ENCODE measurements at places on chromosomes 5 and 9.
A peak's percentile ranks its signal among the peaks of the same experiment; 100 is the strongest.

GRCh38 chr5:62587737-62588136 lies 9.1 kb downstream of the LRRC70 start:
- DNase-seq, result no peak

DNA sequence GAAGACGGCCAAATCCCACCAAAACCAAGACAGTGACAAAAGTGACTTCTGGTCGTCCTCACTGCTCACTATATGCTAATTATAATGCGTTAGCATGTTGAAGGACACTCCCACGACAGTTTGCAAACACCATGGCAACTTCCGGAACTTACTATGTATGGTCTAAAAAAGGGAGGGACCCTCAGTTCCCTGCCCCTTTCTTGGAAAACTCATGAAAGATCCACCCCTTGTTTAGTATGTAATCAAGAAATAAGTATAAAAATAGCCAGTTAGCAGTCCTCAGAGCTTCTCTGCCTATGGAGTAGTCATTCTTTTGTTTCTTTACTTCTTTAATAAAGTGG lies 9.5 kb downstream of the FCN2 start:
- no peak for DNase-seq

DNA sequence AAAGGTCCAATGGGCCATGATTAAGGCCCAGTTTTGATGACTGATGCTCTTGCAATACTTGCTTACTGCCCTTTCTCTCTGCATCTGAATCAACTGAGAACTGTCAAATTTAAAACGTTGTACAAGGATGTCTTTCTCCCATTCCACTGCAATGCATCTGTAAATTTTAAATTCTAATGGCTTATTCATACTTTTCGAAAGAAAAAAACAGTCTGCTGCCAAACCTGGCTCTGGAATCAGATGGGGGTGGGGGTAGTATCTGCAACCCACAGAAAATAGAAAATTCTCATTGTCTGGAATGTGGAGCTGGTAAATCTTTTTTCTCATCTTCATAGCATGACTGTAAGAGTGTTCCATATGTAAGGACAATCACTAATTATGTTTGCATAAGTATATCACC lies 371.8 kb upstream of the RFX3 start:
- no peak for DNase-seq

DNA sequence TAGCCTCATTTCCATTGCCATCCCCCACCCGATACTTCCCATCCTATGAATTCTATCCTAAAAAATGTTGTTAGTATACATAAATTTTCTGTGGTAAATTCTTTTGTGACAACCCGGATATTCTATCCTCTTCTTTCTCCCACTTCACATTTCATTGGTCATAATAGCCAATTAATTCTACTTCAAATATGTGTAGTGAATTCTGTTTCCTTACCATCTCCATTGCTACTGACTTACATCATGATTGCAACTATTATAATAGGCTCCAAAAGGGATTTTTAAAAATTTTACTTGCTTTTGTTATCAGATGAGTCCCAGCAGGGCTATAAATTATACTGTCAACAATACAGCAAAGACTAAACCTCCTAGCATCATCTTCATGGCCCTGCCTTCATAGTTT lies 1326.8 kb downstream of the PTPRD start:
- DNase-seq, result no peak

DNA sequence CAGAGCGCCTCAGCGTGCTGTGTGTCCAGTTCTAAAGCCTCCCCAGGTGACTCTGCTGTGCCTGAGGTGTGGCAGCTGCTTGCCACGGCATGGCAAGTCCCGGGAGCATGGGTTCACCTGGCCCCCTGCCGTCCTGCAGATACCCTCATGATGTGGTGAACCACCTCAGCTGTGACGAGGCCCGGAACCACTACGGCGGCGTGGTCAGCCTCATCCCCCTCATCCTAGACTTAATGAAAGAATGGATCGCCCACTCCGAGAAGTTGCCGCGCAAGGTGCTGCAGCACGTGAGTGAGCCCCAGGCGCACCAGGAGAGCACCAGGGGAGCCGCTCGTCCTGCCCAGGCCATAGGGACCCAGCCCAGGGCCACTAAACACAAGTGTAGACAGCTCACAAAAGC lies 9.5 kb downstream of the SPACA9 start:
- DNase-seq, result no peak

- no peak for DNase-seq
Measured at GRCh38 chr5:33755231-33755630, 136.6 kb downstream of the ADAMTS12 start.

DNA sequence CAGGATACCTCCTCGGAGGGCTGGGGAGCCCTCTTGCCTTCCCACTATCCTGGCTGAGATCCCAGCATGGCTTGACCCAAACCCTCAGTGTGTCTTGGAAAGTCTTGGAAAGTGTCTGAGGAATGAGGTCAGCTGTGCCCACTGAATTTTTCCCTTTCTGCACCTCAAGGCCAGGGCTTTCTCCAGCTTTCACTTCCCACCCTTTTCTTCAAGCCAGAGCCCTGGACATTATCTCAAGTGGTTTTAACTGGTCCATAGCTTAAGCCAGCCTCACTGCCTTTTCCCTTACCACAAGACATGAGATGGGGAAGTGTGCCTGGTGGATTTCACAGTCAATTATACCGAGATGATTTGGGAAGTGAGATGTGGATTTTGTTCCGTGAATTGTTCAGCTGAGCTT lies 35.7 kb upstream of the LHX2 start:
- no peak for DNase-seq

DNA sequence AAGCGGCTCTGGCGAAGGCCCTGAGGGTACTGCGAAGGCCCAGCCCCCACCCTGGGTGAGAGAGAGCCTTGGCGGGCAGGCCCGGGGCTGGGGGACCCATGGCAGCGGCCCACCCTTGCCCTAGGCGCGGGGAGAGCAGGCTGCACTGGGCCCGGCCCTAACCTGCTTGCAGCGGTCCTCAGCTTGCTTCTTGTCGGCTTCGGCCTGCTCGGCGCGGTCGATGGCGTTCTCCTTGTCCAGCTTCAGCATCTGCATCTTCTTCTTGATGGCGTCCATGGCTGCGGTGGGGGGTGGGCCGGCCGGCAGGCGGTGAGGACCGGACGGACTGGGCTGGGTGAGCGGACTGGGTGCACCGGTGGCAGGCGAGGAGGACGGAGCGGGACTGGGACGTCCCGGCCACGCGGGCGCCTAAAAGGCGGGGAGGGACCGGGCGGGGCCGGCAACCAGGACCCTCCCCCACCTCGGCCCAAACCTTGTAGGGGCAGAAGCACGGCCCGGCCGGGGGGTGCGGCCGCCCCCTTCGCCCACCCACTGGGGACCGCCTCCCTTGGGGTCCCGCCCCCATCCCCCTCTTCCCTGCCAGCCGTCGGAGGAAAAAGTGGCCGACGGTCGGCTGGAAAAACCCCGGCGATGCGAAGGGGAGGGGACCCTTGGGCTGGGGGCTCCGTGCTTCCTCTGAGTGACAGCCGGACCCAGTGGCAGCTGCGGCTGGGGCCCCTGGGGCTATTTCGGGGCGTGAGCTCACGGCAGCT lies at the start of gene TPM2:
TSS of gene TPM2 (minus strand) at position 384 of the 752 bp plus-strand sequence. CDS start at position 276, 108 bp downstream.
- no peak for DNase-seq

GRCh38 chr5:174323878-174324281 lies 278.4 kb downstream of the NSG2 start:
- DNase-seq, result peak; percentile 44

GRCh38 chr5:92633875-92634487 lies 947.0 kb downstream of the NR2F1-AS1 start:
- no peak for DNase-seq

DNA sequence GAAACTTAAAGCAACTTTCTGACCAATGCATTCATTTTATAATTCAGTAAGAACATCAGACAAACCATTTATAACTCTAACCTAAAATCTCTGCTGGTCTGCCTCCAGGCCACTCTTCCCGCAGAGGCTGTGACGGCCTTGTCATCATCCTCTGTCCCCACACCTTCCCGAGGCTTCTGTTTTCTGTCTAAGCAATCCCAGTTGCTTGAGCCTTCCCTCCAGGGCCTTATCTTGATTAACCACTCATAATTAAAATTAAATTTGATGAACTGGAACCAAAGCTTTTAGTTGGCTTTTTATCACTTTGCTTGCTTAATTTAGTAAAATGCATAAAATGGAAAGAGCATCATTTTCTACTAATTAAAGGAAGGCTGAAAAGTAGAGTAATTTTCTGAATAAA lies 312.4 kb downstream of the DIRAS2 start:
- DNase-seq, result no peak

DNA sequence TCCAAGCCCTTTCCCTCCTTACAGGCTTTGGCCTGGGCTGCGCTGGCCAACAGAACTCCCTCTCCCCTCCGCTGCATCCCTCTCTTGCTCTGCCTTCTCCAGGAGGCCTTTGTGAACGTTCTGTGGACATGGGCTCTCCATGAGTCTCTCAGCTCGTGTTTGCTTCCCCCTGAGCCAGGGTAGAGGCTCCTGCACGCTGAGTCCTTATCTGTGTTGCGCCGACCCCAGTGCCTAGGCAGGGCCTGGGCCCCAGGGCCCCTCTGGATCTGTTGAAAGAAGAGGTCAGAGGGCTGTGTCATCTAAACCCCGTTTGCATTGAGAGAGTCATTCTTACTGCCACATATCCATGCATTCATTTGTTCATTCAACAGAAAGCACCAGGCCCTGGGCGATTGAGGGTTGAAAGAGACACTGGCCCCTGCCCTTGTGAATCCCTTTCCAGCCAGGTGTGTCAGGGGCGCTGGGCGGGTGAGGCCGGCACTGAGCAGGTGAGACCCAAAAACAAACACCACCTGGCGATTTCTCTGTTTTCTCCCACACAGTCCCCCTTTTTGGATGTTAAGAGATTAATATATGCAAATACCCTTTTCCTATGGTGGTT lies 111.2 kb upstream of the IER5L start:
- no peak for DNase-seq

DNA sequence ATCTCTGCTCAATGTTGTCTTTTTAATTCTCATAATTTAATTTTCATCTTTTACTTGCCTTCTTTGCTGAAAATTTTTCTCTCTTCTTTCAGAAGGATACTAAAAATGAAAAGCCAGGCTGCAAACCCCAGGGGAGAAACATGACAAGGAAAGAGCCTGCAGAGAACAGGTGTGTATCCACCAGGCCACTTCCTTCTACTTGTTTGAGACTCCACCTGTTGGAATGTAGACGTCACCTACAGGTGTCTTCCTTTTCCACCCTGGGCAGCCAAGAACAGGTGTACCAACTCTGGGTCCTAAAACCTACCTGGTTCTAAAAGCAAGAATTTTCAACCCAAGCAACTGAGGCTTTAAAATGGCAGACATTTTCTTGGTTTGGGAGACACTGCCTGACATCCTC lies 166.8 kb downstream of the ATP10B start:
- DNase-seq, result no peak

- peak; percentile 53 for DNase-seq
Measured at GRCh38 chr5:178590141-178590923, at the start of gene COL23A1. Gene COL23A1, minus strand, starts transcription at chr5:178590393.

- DNase-seq, result no peak
Measured at GRCh38 chr9:35236692-35237091, 74.9 kb downstream of the UNC13B start.

GRCh38 chr5:102888483-102888882 lies 133.4 kb downstream of the PAM start:
- DNase-seq, result no peak

DNA sequence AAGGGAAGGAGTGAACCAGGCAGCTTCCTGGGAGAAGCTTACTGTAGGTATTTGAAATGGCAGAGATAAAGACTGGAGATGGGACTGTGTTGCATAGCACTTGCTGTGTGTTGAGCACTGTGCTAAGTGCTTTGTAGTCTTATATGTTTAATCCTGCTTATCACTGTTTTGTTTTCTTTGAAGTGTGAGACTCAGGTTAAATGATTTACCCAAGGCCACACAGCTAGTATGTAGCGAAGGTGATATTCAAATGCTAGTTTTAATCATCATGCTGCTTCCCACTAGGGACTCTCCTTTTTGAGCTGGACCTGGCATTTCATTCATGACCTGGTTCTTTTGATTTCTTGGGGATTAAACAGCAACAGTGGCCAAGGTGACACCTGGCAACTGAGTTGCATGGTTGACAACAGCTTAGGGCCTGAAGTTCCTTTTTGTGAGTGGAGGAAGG lies 35.3 kb upstream of the SPRY4 start:
- DNase-seq, result no peak

DNA sequence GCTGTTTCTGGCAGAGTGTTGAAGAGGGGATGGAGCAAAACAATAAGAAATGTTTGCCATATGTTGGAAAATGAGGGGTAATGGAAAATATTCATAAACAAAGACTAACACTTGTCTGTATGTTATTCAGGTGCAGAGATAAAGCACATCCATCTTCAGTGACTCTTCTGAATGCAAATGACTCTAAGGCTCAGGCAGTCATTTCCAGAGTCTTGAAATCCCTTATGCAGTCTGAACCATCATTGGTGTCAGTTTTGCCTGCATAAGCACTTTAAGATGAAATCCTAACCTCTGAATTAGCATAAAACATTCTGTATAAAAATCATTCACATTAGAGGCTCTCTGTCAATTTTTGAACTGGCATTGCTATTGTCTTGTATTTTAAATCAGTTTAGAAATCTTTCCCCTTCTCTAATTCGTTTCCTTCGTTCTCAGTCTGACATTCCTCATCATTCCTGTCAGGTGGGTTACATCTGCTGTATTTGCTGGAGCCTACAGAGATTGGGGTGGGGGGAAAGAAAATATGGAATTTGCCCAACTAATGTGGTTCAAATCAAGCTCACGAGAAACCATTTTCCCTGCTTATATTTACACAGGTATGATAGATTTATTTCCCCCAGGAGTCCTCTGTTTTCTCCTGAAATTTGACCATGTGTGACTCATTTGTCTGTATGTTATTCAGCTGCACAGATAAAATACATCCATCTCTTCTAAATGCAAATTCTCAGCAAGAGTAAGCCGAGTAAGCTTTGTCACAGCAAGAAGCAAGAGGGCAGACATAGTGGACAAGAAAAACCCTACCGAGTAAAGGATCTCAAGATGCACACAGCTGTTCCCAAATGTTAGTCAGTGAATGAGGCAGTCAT lies 31.6 kb downstream of the ENC1 start:
- no peak for DNase-seq

- no peak for DNase-seq
Measured at GRCh38 chr5:114249823-114250222, 112.0 kb upstream of the KCNN2 start.

- no peak for DNase-seq
Measured at GRCh38 chr5:150662731-150663516, 1.9 kb downstream of the MYOZ3 start.

- DNase-seq, result no peak
Measured at GRCh38 chr5:34538026-34538672, 118.0 kb upstream of the RAI14 start.

DNA sequence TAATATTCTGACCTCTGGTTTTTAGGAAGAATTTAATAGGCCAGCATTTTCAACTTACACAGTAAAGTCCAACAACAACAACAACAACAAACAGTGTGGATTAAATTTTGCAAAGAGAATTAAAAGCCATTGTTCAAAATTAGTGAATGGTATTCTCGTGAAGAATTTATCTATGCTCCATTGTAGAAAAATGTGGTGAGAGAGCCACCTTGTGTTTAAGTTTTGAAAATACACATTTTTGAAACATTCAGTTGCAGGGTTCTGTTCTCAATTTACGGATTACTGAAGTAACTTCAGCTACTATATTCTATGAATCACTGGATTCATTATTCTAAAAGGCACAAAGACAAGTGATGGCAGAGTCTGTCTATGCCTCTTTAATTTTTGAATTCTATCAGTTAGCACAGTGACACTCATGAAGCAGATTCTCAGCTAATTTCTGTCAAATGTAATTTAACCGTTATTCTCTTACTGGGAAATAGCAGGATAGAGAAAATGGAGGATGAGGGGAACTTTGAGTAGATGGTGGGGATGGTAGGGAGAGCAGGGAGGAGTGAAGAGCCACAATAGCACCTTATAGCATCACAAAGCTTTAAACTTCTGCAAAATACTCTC lies 11.0 kb downstream of the CCDC152 start:
- no peak for DNase-seq

- DNase-seq, result no peak
Measured at GRCh38 chr9:135039266-135039870, 48.1 kb upstream of the OLFM1 start.
